ENCODE measurements at places on chromosomes 1 and 21.

GRCh38 chr1:59083946-59084865 is 212.7 kb upstream of the FGGY start:
- no peak for DNase-seq

DNA sequence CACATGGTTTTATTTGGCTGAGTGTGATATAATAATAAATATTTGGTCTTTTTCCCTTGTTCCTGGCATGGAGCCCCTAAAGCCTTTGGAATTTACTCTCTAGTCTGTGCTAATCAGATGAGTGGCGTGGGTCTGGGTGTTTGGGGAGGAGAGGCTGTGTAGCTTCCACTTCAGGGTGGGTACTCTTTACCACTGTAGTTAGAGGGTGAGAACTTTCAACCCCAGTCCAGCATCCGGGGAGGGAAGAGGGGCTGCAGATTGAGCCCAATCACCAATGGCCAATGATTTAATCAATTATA is 20.0 kb downstream of the USP25 start:
- no peak for DNase-seq

DNA sequence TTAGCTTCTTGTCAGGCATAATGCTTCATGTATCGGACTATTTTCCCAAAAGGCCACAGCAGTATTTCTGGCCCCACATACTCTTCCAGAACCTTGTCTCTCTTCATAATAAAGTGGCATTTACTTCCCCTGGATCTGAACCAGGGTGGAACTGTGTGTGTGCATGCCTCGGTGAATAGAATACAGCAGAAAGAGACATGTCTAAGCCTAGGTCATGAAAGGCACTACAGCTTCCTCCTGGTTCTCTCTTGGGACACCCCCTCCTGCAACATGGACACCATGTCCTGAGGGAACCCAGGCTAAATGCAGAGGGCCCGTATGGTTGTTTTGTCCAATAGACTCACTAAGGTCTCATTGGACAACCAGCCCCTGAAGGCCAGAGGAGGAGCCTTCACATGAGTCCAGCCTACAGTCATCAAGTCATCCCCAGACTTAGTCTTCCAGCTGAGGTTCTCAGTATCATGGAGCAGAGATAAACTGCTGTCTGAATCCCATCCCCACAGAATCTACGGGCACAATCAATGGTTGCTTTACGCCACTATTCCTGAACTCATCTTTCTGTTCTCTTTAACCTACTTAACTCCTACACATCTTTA is 35.0 kb downstream of the USP24 start:
- DNase-seq = no peak

DNA sequence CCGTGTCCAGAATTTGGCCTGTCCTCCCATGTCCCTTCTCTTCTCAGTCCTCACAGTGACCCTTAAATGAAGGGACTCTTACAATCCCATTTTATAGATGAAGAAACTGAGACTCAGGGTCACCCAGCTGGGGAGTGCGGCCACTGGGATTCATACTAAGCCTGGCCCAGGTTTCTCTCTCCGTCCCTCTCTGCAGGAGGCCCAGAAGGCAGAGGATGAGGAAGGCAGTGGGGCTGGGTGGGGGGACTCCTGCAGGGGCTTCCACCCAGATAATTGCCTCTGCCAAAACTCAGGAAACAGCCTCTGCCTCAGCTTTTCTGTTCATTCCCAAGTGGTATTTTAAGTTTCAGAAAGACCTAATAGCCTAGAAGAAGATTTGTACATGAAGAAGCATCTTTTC is 299.8 kb downstream of the MATN1 start:
- no peak for DNase-seq

- no peak for DNase-seq
These were observed 27.4 kb downstream of the ARHGEF16 start for GRCh38 chr1:3481836-3482375.

DNA sequence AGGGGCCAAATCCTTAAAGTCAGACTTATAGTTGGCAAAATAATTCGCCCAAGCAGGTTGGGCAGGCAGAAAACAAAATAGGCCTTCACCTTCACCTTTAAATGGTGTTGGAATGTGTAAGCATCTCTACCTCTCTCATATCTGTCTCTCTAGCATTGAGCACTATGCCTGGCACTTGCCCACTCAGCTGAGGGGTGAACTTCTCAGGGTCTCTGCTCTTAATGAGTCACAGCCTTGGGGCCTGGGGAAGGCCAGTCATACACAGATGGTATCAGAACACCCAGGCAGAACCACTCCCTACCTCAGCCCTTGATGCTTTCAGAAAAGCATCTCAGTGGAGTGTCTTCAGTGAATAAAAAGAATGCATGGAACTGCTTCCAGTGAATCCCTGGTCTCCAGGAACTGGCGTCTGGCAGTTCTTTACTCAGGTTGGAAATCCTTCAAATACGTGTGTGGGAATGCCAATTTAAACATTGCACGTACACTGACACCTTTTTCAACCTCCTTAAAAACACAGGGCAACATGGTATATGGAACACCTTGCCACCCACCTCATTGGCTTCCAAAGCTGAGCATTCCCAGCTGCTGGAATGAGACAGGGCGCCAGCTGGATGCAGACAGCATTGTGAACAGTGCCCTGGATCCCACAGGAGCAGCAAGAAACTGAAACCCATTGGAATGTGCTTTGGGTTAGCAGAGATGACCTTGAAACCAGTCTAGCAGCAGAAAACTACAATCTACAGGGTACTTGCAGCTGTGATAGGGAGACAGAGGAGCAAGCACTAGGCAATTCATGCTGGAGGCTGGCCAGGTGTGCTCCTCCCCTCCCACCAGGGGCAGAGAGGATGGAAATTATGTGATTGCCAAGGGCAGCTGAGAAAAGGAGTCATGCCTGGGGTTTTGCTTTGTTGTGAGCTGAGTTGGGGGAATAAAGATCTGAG is 30.0 kb downstream of the ZNF697 start:
- no peak for DNase-seq

- no peak for DNase-seq
These were observed 300.0 kb upstream of the VAMP3 start for GRCh38 chr1:7470904-7471638.

DNA sequence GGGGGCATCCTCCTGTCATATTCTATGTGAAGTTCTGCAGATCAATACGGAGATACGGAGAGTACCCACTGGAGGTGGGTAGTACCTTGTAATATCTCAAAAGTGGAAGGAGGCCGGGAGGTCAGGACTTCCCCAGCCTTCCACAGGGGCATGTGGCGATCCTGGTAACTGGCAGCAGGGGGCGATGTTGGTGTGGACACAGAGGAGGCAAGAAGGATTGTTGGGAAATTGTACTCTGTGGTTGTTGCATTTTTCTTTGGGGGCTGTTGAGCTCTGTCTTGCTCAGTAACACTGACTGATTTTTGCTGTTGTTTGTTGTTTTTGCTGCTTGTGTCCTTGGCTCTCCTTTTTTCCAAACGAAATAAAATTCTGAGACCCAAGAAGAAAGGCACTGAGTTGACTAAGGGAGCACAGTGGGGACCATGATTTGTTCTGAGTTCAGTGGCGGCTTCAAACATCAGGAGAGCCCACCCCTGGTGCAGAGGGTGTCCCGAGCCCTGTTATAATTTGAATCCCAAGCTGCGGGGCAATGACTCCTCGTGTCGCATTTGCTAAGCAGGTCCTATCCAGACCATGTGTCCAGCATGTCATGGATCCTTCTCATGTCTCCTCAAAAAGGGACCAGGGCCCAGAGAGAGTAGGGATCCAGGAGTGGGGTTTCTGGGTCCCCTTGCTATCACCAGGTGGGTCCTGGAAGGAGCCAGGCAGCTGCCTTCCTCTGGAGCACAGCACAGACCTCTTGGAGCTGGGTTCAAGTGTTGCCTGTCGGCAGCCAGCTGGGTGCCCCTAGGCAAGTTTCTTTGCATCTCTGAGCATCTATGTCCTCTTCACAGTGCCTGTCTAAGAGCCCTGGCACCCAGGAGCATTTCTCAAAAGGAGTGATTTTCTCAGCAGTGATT is 22.8 kb downstream of the LHX4 start:
- peak; percentile 68 for DNase-seq

DNA sequence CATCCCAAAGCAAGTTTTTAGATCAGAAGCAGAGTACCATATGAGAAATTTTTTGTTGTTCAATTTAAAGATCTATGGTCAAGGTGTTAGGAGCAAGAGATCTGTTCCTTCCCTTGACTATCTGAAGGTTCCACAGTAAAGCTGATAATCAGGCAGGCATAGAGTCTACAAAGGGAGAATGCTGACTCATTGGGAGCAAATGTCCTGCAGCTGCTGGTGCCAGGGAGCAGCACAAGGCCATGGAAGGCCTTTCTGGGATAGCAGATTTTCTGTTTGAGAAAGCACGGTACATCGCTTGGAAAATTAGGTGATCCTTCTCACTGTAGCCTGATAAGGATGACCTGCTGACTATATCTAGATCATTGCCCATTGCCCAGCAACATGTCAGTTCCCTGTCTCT is 210.1 kb upstream of the C1orf87 start:
- DNase-seq = no peak

- no peak for DNase-seq
These were observed 102.2 kb downstream of the PHTF1 start for GRCh38 chr1:113657126-113657525.

GRCh38 chr1:83829106-83829505 is 169.8 kb downstream of the TTLL7 start:
- DNase-seq = no peak

DNA sequence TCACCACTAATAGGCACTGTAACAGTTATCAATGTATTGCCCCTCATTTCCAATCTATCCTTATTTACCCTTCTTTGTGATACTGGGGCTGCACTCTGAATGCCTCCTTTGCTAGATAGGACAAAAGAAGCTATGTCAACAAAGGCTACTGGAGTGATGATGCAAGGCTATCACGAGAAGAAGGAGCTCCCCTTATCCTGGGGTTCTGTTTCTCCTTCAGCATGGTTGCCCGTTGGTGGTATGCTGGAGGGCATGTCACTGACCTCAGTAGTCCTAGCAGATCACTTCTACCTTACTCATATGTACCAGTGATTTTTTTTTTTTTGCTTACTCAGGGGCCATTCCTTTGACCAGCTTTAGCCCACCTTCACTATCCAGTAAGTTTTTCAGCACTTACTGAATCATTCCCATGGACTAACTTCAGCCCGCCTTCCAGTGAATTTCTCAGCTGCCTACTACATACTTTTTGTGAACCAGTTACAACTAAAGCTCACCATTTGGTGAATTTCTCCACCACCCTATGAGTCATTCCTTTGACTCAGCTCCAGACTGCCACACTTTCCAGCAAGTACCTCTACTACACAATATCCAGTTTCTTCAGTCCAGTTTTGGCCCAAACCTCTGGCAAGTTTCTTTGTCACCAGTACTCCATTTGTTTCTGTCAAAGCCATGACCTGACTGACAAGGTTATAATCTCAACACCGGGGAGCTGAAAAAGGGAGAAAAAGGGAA is 944.5 kb downstream of the KCNT2 start:
- no peak for DNase-seq

DNA sequence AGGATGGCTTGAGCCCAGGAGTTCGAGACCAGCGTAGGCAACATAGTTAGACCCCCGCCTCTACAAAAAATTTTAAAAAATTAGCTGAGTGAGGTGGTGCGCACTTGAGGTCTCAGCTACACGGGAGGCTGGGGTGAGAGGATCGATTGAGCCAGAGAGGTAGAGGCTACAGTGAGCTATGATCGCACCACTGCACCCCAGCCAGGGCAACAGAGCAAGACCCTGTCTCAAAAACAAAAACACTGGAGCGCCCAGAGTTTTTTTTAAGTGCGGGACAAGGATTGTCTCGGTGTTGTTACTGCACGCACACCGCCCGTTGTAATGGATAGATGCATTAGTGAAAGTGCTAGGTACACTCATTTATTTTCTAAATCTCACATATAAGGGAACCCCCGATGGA is 37.1 kb downstream of the PIK3CD start:
- DNase-seq = no peak

DNA sequence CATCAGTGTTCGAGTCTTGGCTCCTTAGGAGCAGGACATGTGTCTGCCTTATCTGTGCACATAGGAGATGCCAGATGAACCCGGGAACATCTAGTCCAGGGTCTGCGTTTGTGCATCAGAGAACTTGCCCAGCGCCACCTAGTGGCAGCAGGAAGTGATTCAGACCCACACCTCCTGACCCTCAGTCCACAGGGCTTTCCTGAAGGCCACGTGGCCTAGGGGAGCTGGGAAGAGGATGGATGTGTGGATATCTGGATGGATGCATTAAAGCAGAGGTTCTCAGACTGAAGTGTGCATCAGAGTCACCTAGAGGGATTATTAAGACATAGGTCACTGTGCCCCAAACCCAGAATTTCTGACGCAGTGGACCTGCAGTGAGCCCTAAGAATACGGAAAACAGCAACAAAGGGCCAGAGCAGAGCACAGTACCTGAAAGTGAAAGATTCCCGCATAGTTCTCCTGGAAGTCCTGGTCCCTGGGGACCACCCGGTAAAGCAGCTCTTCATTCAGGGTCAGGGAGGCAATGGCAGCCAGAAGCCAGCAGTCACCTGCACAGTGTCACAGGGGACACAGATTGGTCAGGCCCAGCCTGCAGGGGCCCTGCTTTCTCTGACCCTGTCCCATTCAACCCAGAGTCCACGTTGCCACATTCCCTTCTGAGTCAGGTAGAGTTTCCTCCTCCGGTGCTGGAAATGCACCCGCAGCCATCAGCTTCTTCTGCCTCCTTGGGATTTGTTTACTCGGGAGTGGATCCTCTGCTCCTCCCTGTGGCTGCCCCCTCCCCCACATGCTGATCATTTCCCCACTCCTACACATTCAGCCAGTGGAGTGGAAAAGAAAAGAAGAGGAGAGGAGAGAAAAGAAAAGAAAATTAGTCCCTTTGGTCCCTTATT is 37.0 kb downstream of the CAPN8 start:
- DNase-seq = peak; percentile 47

DNA sequence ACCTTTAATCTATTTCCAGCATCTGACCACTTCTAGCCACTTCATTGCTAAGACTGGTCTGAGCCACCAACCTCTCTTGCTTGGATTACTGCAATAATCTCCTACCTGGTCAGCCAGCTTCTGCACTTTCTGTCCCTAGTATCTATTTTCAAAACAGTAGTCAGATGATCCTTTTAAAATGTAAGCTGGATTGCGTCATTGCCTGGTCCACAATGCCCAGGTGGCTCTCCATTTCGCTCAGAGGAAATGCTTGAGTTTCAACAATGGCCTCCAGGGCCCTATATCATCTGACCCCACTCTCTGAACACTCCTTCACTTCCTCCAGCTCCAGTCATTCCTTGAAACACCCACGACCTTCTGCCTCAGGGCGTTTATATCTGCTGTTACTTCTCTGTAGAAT is 2.3 kb downstream of the FYB2 start:
- no peak for DNase-seq
